ENCODE measurements at places on chromosomes 16 and 17. TPM values are rescaled to one million over a fixed set of nuclear protein-coding genes. Genes with fewer than 3 reads are reported as not detected.

HOXB4 gene
- 0.79 TPM for total RNA-seq

RAP1GAP2 gene
- total RNA-seq = 48.9 TPM

GRCh38 chr17:66737524-66737923 is 97.4 kb upstream of the CACNG5 start:
- peak; percentile 72 for DNase-seq

- peak; percentile 72 for DNase-seq
These were observed 10.1 kb upstream of the TMEM208 start for GRCh38 chr16:67216612-67217490.

GRCh38 chr16:27098366-27099049 is 31.8 kb downstream of the C16orf82 start:
- DNase-seq = no peak

DNA sequence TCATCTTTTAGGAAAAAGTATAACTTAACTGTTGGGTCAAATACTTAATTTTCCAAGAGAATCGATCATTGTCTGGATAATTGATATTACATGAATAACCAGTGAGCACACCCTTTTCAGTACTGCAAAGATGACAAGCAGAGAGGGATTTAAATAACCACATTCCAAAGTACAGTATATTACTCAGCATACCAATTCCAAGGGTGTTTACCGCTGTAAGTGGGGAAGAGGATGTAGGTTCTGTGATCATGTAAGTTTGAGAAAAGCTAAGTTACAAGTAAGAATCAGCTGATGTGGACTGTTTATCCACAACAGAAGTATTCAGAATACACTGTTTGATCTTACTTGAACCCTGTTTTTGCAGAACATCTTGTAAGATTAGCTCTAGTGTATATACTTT is 6.1 kb downstream of the GDE1 start:
- no peak for DNase-seq

DNA sequence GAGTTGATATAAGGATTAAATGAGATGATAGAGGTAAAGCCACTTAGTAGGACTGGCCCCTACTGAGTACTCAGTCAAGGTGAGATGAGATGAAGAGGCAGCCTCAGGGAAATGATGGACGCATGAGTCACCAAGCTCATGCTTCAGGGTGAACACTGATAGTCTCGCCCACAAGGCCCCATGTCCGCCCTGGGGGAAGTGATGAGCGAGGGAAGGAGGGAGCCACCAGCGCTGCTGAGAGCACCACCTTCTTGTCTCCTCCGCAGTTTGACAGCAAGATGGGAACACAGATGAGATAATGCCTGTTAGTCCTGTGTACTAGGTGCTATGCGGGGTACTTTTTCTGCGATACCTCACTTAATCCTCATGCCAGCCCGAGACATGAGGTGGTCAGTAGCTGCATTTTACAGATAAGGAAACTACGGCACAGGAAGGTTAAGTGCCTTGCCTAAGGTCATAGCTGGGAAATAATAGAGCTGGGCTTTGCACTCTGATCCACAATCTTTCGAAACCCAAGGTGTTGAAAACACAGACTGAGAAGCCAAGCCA is 383.0 kb downstream of the CPPED1 start:
- DNase-seq = no peak

DNA sequence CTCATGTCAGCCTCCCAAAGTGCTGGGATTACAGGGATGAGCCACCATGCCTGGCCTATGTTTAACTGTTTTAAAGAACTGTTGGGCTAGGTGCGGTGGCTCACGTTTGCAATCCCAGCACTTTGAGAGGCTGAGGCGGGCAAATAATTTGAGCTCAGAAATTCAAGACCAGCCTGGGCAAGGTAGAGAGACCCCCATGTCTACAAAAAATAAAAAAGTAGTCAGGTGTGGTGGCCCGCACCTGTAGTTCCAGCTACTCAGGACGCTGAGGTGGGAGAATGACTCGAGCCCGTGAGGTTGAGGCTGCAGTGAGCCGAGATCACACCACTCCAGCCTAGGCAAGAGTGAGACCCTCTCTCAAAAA is 1.9 kb upstream of the ITGAL start:
- no peak for DNase-seq

- DNase-seq = peak; percentile 75
These were observed 1.1 kb downstream of the NAA38 start for GRCh38 chr17:7856011-7856810.

Measured in left ventricle myocardium superior (tissue), 1 donor.